Body of pancreas (tissue), 4 donors: ENCODE measurements at places on chromosomes 16 and 17. TPM values are rescaled to one million over a fixed set of nuclear protein-coding genes. Genes with fewer than 3 reads are reported as not detected.

CES5A gene
- total RNA-seq: not detected

EEF2K gene
- total RNA-seq: 25.1 TPM

MYO15B gene
- total RNA-seq: 61.2 TPM

ALDH3A2 gene
- total RNA-seq: 128 TPM

ABI3 gene
- total RNA-seq: 4.9 TPM

MC1R gene
- total RNA-seq: 3.6 TPM

ELOB gene
- 186 TPM for total RNA-seq

ITGB3 gene
- total RNA-seq: 2.1 TPM

LGALS9B gene
- total RNA-seq: not detected

SYT17 gene
- 3.9 TPM for total RNA-seq

MYH13 gene
- total RNA-seq: not detected

SMIM5 gene
- total RNA-seq: 3.3 TPM

DNA sequence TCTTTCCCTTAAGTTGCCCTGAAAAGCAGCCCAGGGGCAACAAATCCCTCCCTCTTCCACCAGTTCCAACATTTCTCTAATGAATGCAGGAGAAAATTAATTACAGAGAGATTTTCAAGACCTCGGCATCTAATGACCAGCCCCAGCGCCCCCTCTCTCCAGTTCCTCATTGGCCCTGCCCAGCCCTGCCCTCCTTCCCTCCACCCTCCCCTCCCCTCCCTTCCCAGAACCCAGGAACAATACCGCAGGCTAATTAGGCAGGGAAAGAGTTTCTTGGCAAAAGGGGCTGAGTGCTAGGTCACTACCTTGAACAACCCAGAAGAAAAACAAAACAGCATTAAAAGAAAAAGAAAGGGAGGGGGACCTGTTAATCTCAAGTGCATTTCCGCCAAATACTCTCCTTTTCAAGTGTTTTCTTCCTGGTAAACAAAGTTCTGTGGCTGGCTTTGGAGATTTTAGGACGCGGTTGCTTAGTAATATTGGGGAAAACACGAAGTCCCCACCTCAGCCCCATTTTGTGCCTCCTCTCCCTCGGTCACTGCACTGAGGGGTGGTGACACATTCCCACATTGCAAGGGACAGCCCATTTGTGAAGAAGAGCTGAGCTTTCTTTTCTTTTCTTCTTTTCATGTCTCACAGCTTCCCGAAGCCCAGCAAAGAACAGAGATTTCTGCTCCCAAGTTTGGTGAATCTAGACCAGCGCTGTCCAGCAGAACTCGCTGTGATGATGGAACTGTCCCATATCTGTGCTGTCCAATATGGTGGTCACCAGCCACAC is 215.4 kb downstream of the SOX9 start:
- no peaks in the 10 kb centered on the region for H3K27me3 ChIP-seq
- H3K4me3 ChIP-seq: no peak overlapping the region
- no peak overlapping the region for H3K27ac ChIP-seq
- no peak for DNase-seq

DNA sequence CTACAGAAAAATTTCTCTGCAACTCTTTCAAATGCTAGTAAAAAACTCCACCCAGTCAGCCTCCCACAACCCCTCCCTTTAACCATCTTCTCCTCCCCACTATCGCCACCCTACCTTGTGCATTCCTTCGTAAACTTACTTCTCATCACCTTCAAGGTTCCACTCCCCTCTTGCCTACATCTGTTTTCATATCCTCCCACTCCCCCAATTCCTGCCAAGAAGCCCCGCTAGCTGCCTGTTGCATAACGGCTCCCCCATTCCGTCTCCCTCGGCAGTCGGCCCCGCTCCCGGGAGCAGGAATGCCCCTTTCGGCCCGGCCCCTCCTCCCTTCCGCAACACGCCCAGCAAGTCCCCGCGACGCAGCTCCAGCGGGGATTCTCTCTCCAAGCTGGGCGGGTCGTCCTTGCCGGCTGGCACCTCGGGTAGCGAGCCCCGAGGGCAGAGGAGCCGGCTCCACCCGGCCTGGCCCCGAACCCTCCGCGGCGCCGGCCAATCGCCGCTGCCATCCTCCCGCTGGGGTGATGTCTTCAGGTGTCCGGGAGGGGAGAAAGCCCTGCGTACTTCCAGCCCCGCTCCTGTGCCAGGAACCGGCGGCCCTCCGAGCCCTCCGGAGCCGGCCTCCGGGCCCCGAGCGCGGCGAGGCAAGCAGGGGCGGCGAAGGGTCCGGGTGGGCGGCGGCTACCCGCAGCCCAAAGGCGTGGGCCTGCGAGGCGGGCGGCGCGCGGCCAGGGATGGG is 1.5 kb downstream of the PHLPP2 start:
- peak overlapping the region; percentile 67 for H3K4me3 ChIP-seq
- peak; percentile 67 for DNase-seq
- H3K27me3 ChIP-seq: no peaks in the 10 kb centered on the region
- peak overlapping the region; percentile 75 for H3K27ac ChIP-seq
- no peaks in the 10 kb centered on the region for H3K36me3 ChIP-seq
- peaks cover 6% of the 10 kb centered on the region for H3K4me1 ChIP-seq

- H3K4me1 ChIP-seq: peaks cover 43% of the 10 kb centered on the region
- peaks cover 4% of the 10 kb centered on the region for H3K36me3 ChIP-seq
- H3K27ac ChIP-seq: peak overlapping the region; percentile 90
- peak; percentile 23 for DNase-seq
Observed at GRCh38 chr17:77089124-77089490, 51.7 kb upstream of the SEC14L1 start.

GRCh38 chr17:81902023-81902652 is at the start of gene NPB:
NPB (plus strand) TSS chr17:81902238; CDS start chr17:81902278, 40 bp downstream.
- peaks cover 4% of the 10 kb centered on the region for H3K36me3 ChIP-seq
- H3K4me1 ChIP-seq: peaks cover 18% of the 10 kb centered on the region
- H3K4me3 ChIP-seq: no peak within 1 kb of the TSS
- peak; percentile 58 for DNase-seq
- no peaks in the 10 kb centered on the region for H3K27me3 ChIP-seq

GRCh38 chr17:39828443-39828842 is 35.7 kb downstream of the IKZF3 start:
- no peak overlapping the region for H3K27ac ChIP-seq
- no peaks in the 10 kb centered on the region for H3K27me3 ChIP-seq
- H3K36me3 ChIP-seq: no peaks in the 10 kb centered on the region
- H3K4me3 ChIP-seq: no peak overlapping the region
- DNase-seq: no peak

- H3K4me3 ChIP-seq: no peak overlapping the region
- no peak overlapping the region for H3K27ac ChIP-seq
- peaks cover 15% of the 10 kb centered on the region for H3K4me1 ChIP-seq
- H3K36me3 ChIP-seq: no peaks in the 10 kb centered on the region
- no peaks in the 10 kb centered on the region for H3K27me3 ChIP-seq
Observed at GRCh38 chr17:50452630-50453300, 15.9 kb downstream of the CHAD start.

DNA sequence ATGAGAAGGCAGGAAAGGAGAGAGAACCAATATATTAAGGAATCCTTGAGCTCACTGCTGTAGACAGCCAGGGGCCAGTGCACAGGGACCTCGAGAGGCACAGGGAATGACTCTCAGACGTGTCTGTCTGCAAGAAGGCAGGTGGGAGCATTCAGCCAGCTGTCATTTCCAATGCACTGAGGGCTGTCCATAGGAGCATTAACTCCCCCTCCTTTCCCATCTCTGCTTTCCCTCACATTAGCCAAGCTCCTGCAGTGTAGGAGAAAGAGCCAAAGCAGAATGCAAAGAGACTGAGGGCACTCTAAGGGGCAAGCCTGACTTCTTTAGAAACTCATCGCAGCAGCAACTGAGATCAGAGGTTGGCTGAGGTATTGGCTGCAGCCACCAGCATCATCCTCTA is 218.3 kb downstream of the CDH13 start:
- no peak overlapping the region for H3K4me3 ChIP-seq
- peaks cover 8% of the 10 kb centered on the region for H3K4me1 ChIP-seq
- no peaks in the 10 kb centered on the region for H3K36me3 ChIP-seq
- no peak for DNase-seq
- H3K27me3 ChIP-seq: no peaks in the 10 kb centered on the region

GRCh38 chr17:187130-187529 is 5.7 kb upstream of the DOC2B start:
- no peaks in the 10 kb centered on the region for H3K27me3 ChIP-seq
- H3K4me3 ChIP-seq: no peak overlapping the region
- H3K36me3 ChIP-seq: no peaks in the 10 kb centered on the region
- H3K4me1 ChIP-seq: peaks cover 20% of the 10 kb centered on the region

- H3K4me1 ChIP-seq: peaks cover 65% of the 10 kb centered on the region
- no peaks in the 10 kb centered on the region for H3K36me3 ChIP-seq
- H3K27ac ChIP-seq: peak overlapping the region; percentile 92
- DNase-seq: no peak
Observed at GRCh38 chr17:31560616-31561235, 169.3 kb downstream of the RAB11FIP4 start.

DNA sequence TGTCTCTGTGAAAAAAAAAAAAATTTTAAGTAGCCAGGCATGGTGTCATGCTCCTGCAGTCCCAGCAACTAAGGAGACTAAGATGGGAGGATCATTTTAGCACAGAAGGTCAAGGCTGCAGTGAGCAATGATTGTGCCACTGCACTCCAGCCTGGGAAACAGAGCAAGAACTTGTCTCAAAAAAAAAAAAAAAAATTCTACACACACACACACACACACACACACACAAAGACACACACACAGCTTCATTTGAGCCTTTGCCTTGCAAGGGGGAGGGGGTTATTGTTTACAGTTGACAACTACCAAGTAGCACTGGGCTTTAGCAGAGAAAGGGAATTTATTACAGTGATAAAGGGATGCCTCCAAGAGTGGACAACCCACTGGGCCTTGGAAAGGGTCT is 4.9 kb upstream of the POLR3E start:
- DNase-seq: no peak
- peaks cover 7% of the 10 kb centered on the region for H3K4me1 ChIP-seq
- H3K4me3 ChIP-seq: no peak overlapping the region
- no peaks in the 10 kb centered on the region for H3K27me3 ChIP-seq
- H3K27ac ChIP-seq: no peak overlapping the region
- no peaks in the 10 kb centered on the region for H3K36me3 ChIP-seq

DNA sequence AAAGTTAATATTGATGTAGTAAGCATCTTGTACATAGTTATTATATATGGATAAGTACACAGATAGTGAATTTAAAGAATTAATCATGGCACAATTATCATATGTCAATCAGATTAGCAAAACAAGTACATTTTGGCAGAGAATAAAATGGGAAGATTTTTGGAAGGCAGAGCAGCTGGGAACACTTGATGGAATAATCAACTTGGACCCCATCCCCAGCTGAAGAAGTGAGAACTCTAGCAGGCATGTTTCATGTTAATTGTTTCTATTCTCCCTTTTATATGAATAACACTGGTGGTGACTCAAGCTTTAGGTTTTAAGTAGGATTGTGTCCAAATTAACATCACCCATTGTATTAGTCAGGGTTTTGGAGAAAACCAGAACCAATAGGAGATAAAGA is 198.7 kb downstream of the KCNJ2 start:
- H3K4me3 ChIP-seq: no peak overlapping the region
- DNase-seq: no peak
- H3K27ac ChIP-seq: no peak overlapping the region
- H3K27me3 ChIP-seq: no peaks in the 10 kb centered on the region
- no peaks in the 10 kb centered on the region for H3K36me3 ChIP-seq

DNA sequence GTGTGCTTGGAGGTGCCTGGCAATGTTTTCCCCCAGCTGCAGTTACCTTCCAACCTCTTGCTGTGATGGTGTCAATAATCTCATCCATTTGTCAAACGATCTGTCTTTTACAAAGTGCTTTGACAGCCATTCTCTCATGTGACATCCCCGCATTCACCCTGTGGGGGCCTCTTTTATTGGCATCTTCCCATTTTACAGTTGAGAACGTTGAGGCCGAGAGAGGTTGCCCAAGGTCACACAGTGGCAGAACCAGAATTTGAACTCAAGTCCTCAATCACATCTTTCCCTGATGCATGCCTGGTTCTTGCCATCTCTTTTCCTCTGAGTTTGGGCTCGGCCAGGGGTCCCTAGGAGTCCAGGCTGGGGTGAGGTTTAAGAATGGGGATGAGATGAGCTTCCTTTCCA is 1.5 kb downstream of the TAOK2 start:
- H3K36me3 ChIP-seq: no peaks in the 10 kb centered on the region
- peaks cover 35% of the 10 kb centered on the region for H3K4me1 ChIP-seq
- H3K27me3 ChIP-seq: no peaks in the 10 kb centered on the region
- H3K4me3 ChIP-seq: no peak overlapping the region
- H3K27ac ChIP-seq: no peak overlapping the region
- no peak for DNase-seq

- H3K27ac ChIP-seq: no peak overlapping the region
- peaks cover 3% of the 10 kb centered on the region for H3K36me3 ChIP-seq
- no peaks in the 10 kb centered on the region for H3K4me1 ChIP-seq
Observed at GRCh38 chr17:70128727-70129238, 40.5 kb upstream of the KCNJ2 start.

- peak overlapping the region; percentile 85 for H3K27ac ChIP-seq
- DNase-seq: no peak
- H3K4me3 ChIP-seq: peak overlapping the region; percentile 88
Observed at GRCh38 chr17:80219763-80220053, 425 bp downstream of the SGSH start.

GRCh38 chr16:48350736-48351135 is 34.5 kb downstream of the SIAH1 start:
- no peak overlapping the region for H3K27ac ChIP-seq
- H3K27me3 ChIP-seq: no peaks in the 10 kb centered on the region
- H3K4me1 ChIP-seq: no peaks in the 10 kb centered on the region
- peaks cover 13% of the 10 kb centered on the region for H3K36me3 ChIP-seq
- DNase-seq: no peak

GRCh38 chr17:48722915-48723422 is at the start of gene PRAC2:
PRAC2 (plus strand) TSS chr17:48723185; CDS start chr17:48724411, 1,226 bp downstream.
- no peaks in the 10 kb centered on the region for H3K36me3 ChIP-seq
- H3K4me1 ChIP-seq: peaks cover 14% of the 10 kb centered on the region
- no peaks in the 10 kb centered on the region for H3K27me3 ChIP-seq
- H3K4me3 ChIP-seq: no peak within 1 kb of the TSS

- no peaks in the 10 kb centered on the region for H3K27me3 ChIP-seq
- no peak overlapping the region for H3K4me3 ChIP-seq
- H3K4me1 ChIP-seq: peaks cover 5% of the 10 kb centered on the region
- DNase-seq: no peak
- no peaks in the 10 kb centered on the region for H3K36me3 ChIP-seq
Observed at GRCh38 chr16:81873206-81873605, 94.1 kb downstream of the PLCG2 start.

DNA sequence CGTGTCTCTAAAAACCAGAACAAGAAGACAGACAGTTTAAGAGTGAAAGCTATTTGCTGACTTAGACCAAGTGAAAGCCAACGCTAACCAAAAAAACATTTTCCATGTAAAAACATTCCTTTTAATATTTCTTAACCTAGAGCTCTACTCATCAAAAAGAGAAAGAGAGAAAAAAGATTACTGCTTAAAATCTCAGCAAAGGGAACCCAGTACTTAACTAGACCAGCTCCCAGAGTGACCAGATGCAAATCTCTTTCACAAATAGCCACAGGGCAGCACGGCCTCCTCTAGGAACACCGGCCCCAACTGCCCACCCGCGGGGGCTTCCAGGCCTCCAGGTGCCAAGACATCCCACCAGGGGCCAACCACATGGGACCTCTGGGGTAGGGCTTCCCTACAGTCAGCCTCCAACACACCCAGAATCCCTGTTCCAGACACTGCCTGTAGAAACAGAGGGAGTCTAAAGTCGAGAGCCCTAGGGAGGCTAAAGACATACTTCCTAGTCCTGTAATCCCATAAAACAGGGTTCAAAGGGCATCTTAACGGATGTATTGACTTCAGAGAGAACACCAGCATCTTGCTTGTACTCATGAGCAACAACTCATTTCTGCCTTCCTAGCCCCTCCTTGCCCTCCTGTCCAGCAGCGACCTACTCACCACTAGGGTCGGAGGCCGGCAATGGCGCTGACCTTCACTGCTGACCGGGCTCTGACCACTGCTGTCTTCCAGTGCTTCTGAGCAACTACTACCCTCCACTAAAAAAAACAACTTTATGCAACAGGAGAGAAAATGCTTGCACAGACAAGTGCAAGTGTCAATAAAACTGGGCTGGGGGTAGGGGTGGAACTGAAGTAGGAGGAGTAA is 21.3 kb downstream of the ZCCHC14 start:
- H3K27ac ChIP-seq: no peak overlapping the region
- peaks cover 34% of the 10 kb centered on the region for H3K4me1 ChIP-seq
- no peak for DNase-seq
- no peaks in the 10 kb centered on the region for H3K27me3 ChIP-seq
